Fibroblast of pulmonary artery (primary cell): ENCODE measurements at places on chromosomes 3 and 15.

- DNase-seq, result no peak
These were observed 106.9 kb downstream of the RFTN1 start for GRCh38 chr3:16406579-16406978.

DNA sequence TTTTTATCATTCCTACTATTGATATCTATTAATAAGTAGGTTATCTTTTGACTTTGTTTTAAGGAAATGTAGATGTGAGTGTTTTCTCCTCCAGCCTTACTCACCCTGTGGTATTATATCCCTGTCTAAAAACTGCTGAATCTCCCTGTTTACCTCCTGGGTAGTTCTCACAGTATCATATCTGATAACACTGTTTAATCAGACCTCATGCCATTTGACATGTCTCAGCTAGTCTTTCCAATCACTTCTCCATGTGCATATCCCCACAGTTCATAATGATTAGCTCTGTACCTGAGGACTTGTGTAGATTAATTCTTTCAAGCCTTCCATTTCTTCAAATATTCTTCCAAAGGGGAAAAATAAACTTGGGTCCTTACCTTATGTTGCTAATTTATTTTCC is 30.7 kb downstream of the DUOX2 start:
- DNase-seq, result no peak

DNA sequence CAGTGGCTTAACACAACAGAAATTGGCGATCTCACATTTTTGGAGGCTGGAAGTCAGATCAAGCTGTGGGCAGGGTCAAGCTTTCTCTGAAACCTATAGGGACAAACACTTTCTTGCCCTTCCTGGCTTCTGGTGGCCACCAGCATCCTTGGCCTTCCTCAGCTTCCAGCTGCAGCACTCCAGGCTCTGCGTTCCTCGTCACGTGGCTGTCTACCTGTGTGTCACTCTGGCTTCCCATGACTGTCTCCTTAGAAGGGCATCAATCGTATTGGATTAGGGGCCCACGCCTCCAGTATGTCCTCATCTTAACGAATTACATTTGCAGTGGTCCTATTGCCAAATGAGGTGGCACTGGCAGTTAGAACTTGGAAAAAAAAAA is 25.8 kb downstream of the DNASE1L3 start:
- DNase-seq, result no peak

- no peak for DNase-seq
These were observed 8.1 kb downstream of the FBXO40 start for GRCh38 chr3:121601212-121601812.
